CMK (cell line): ENCODE measurements at places on chromosomes 16 and 17.
A peak's percentile ranks its signal among the peaks of the same experiment; 100 is the strongest.

DNA sequence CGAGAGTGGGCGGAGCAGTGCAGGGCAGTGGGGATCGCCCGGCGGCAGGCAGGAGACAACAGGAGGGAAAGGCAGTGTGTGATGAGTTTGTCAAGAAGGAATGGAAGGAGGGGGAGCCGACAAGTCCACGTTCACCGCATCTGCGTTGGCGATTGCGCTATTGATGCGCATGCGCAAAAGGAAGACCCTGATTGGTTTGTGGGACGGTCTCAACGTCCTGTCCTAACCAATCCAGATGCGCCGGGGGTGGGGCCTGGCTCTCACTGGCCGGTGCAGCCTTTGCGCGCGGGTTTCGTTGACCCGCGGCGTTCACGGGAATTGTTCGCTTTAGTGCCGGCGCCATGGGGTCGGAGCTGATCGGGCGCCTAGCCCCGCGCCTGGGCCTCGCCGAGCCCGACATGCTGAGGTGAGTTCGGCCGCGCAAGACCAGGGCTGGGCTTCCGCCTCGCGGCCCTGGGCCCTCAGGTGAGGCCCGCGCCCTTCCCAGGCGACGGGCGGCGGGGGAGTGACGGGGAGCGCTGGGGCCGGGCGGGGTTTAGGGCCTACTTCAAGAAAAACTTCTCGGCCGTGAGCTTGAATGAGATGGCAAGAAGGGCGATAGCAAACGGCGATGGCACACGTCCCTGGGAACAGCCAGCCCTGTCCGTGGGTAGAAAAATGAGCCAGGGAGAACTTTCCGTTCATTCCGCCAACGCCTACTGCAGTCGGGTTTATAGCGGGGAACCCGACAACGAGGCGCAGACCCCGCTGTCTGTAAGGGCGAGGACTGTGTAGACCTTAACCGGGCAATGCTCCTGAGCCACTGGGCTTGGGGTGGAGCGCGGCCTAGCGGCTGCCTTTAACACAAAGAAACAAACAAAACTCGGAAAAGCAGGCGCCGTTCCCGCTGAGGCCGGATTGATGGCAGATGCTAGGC is at the start of gene ORC6:
Gene ORC6, plus strand, starts transcription at position 295 of the 916 bp plus-strand sequence. Its CDS starts 47 bp downstream, at position 342.
- DNase-seq = peak; percentile 95

DNA sequence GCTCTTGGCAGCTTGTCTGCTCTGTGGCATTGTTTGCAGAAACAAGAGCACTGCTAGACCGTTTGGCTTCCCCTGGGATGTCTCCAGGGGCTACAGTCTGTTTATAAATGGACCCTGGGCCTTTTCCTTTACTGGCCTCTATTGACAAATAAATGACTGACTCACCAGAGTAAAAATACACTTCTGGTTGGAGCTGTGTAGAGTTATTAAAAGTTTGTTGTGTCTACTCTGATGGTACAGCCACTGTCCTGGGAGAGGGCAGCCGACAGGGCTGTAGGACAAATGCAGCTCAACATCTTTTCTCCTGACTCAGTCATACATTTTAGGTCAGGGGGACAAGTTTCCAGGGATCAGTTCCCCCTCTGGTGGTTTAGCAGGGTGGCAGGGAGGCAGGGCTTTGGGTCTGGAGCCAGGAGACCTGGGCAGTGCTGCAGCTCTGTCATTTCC is 30.0 kb downstream of the FOXL1 start:
- no peak for DNase-seq

DNA sequence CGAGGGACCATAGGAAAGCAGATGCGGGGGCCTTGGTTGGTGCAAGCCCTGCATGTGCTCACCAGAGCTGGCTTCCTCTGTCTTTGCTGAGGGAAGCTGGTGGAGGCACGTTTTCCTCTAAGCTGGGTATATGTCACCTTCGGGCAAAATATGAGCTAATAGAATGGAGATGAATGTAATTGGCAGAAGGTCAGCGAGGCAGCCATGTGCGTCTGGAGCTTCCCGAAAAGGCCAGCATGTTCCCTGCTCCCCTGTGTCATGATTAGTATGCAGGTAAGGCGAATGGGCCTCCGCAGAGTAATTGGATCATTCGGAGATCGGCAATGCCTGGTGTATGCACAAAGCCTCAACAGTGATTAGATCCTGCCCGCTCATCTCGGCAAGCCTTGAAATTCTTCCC is 806.2 kb upstream of the EEF2KMT start:
- DNase-seq = no peak

DNA sequence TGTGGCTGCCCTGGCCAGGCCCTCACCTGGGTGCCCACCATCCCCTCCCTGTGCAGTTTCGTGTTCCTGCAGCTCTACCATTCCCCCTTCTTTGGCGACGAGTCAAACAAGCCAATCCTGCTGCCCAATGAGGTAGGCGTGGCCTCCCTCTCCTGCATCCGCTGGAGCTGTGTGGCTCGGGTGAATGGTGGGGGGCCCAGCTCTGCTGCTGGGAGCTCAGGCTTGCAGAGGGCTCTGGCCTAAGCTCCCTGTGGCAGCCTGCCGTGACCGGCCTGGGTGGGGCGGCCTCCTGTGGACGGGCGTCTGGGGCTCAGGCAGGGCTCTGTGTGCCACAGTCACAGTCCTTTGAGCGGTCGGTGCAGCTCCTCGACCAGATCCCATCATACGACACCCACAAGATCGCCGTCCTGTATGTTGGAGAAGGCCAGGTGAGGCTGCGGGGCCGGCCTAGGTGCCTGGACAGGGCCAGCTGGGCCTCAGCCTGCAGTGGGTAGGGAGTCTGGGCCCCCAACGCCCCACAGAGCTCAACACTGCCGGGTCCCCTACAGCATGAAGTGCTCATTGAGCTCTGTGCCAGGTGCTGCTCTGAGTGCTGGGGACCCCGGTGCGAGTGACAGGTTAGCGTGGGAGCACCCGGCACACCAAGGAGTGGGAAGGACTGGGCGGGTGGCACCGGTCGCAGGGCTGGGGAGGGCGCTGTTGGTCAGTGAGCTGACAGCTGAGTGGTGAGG is 37.3 kb downstream of the TSC2 start:
- no peak for DNase-seq

DNA sequence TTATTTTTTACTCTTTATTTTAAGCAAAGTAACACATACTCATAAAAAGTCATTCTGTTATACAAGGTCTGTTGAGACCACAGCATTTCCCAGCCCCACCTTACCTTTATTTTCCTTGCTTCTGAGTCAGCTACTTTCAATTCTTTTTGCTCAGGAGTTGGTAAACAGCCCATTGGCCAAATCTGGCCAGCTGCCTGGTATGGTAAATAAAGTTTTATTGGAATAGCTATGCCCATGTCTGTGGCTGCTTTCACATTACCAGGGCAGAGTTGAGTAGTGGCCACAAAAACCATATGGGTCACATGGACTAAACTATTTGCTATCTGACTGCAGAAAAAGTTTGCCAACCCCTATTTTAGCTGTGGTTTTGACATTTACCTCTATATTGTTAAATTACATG is 3.4 kb upstream of the NSRP1 start:
- DNase-seq = no peak

GRCh38 chr17:75011401-75012095 is 922 bp upstream of the MRPL58 start:
- DNase-seq = no peak

DNA sequence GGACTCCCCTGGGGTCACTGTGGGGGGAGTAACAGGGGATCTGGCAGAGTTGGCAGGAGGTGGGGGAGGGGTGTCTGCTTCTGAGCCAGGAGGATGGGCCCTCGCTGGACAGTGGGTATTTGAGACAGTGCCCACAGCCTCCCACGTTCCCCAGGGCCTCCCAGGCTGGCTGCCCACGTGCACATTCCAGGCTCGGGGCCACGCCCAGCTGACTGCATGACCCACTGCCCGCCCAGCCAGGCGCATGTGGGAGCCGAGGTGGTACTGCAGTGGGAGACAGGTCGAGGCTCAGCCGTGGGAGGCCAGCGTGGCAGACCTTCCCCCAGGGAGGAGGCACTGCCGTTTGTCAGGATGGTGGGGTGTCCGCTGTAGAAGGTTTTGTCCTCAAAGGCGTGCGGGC is 38.8 kb downstream of the BAHCC1 start:
- no peak for DNase-seq

DNA sequence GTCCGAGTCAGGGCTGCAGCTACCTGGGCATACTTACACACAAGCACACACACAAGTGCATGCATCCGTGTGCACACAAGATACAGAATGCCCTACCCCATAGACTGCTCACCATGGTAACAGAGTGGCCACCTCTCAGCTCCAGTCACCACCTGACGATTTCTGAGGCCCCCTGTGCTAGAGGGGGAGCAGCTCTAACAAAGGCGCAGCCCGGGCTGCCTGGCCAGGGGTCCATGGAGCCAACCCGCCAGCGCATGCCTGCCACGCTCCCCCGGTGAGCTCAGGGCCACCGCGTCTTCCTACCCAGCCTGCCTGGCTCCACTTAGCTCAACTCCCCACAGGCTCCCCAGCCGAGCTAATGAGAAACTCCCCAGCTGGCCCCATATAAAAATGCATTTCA is 75.5 kb downstream of the ZNF423 start:
- no peak for DNase-seq

GRCh38 chr17:28507567-28508203 is 1.5 kb downstream of the FOXN1 start:
- no peak for DNase-seq

DNA sequence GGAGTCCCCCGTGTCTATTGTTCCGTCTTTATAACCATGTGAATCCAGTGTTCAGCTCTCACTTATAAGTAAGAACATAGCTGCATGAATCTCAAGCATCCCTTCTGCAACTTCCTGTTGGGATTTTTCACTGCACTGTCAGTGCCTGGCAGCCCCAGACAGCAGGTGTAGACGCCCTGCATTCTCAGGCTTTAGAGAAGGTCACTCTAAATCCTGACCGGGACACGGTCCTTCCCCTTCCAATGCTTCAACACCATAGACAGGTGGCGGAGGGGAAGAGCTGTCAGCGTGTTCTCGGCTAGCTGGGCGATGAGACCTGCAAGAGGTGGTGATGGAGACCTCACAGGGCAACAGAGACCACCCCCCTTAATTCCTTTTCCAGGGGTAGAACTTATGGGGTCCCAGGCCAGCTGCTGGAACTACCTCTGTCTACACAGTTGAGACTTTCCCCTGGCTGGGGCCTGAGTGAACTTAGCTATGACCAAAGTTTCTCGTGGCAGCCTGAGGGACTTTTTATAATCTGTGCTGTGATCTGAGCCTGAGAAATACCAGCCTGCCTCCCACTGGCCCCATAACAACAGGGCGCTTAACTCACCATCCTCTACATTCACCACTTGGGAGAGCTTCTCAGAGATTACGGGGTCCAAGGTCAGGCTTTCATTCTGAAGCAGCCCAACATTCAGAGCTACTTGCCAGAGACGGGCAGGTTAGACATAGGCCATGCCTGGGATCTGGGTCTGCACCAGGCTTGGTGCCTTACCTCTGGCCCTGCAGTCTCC is 143.2 kb upstream of the TNRC6C start:
- DNase-seq = no peak

DNA sequence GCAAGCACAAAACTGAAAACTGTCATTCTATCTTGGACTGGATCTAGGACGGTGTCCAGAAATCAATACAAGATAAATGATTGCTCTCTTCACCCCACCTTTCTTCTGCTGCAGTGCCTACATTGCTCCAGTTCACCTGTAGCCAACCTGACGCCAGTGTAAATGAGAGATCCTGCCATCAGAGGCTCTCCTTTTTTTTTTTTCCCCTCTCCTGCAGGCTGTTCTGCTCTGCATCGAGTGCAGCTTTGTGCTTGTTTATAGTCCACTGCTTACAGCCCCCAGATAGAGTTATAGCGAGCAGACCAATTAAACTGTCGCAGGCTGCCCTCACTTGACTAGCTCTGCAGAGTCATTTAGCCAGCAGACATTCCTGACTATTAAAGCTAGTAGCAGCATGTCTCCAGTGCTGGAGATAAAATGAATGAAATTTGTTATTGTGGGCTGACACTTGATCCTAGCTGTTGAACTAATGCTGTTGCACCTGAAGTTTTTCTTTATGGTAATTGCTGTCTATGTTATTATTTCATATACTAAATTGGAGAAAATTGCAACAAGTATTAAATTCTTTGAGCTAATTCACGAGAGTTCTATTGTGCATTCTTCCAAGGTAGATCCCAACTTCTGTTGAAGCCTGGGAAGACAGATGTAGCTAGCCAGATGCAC is 257.1 kb downstream of the FTO start:
- no peak for DNase-seq

GRCh38 chr17:77145612-77146245 is 5.0 kb downstream of the SEC14L1 start:
- no peak for DNase-seq

DNA sequence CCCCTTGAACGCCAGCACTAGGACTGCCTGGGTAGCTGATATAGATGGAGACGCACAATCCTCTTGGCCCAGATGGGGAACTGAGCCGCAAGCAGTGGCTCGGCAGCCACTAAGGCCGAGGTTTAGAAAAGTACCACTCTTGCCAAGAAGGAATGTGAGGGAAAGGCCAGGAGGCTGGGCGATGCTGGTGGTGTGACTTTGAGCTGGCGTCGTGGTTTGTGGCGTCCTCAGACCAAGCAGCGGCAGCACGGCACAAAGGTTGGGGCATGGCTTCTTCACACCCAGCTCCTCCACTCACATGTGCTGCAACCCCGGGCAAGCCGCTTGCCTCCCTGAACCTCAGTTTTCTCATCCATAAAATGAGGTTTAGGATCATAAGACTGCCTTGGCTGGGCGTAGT is 15.6 kb downstream of the DCAKD start:
- no peak for DNase-seq

DNA sequence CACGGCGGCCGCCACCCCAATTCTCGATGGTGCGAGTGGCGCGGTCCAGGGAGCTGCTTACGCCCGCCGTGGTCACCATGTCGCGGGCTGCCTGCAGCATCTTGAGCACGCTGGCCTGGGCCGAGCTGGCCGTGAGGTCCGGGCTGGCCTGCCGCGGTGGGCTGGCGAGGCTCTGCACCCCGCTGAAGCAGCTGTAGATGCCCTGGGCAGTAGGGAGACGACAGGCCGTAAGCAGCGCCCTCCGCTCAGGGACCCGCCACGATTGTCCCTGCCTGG is 16.4 kb downstream of the GRIN2C start:
- DNase-seq = no peak

- DNase-seq = no peak
Measured at GRCh38 chr17:1574697-1575471, 12.3 kb upstream of the PITPNA start.

DNA sequence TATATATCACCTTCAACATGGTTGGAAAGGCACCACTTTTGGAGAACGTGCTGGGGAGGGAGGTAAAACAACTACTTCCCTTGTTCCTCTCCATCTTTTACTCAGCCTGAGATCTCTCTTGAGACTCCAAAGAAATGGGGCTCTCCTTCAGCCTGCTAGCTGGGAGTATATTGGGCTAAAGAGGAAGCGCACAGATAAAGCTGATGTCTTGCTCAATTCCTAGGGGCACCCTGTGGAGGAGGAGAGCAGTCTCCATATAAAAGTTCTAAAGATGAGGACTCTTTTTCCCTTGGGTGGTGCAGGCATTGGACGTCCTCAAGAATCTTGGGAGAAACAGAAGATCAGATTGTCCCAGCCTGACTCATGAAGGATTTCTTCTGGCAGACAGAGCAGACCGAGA is 4.6 kb upstream of the ETV4 start:
- no peak for DNase-seq
